ENCODE measurements at places on chromosomes 1 and 21. TPM values are rescaled to one million over a fixed set of nuclear protein-coding genes. Genes with fewer than 3 reads are reported as not detected.

DNA sequence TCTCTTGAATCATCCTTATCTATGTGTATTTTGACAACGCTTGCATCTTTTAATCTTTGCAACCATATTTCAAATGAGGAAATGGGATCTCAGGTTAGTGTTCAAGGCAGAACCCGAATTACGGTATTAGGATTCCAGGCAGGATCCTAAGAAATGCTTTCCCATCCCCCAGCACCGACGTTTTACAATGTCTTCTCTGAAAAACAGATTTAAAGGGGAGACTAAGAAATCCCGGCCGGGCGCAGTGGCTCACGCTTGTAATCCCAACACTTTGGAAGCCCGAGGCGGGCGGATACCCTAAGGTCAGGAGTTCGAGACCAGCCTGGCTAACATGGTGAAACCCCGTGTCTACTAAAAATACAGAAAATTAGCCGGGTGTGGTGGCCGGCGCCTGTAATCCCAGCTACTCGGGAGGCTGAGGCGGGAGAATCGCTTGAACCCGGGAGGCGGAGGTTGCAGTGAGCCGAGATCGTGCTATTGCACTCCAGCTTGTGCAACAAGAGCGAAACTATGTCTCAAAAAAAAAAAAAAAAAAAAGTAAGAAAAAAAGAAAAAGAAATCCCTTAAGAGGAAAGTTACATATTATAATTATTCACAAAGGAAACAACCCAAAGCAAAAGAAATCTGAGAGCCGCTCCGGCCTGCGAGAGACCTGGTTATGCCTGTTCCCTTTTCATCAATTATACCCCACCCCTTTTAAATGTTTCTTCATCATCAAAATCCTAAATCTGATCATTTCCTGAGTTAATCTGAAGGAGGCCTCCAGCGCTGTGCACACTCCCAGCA is 801 bp upstream of the GORAB start:
- DNase-seq, result peak; percentile 1

GRCh38 chr1:101756411-101756810 is 240.3 kb downstream of the OLFM3 start:
- no peak for DNase-seq

GRCh38 chr1:29454616-29455380 is 218.5 kb downstream of the PTPRU start:
- no peak for DNase-seq

AK5 gene
- 0.46 TPM for polyA plus RNA-seq
